ENCODE measurements at places on chromosomes 4 and X.

DNA sequence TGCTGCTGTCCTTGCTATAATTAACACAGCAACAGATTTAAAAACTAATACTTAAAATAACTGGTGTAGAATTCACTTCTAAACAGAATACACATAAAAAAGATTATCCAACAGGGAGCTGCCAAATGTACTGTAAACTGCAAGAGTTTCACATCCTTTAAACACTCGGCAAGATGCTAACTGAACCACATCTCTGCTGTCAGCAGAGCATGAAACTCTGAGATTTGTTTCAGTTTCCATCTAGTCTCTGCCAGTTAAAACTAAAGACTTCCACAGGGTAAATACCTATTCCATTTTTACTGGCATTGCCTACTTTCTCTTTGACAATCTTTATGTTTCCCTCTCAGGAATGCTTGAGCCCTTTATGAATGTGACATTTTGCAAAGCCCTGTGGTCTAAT lies 127.7 kb downstream of the SLC7A11 start:
- no peak for DNase-seq

- DNase-seq, result no peak
Measured at GRCh38 chrX:6667048-6667768, 132.3 kb upstream of the VCX3A start.

DNA sequence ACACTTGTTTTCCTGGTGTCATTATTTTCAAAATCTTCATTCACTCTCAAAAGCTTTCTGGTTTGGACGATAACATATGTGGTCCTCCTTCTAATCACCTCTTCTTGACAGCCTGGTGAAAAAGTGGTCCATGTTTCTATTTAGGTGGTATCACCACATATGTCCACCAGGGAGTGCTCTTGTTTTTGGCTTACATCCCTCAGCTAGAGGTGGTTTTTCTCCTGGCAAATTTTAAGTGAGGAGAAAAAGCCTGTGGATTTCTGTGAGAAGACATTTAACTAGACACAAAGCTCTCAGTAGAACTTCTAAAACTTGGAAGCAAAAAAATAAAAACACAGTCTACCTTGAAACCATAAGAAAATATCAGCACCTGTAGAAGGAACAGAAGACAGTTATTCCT lies 58.0 kb upstream of the FRMPD4 start:
- no peak for DNase-seq

DNA sequence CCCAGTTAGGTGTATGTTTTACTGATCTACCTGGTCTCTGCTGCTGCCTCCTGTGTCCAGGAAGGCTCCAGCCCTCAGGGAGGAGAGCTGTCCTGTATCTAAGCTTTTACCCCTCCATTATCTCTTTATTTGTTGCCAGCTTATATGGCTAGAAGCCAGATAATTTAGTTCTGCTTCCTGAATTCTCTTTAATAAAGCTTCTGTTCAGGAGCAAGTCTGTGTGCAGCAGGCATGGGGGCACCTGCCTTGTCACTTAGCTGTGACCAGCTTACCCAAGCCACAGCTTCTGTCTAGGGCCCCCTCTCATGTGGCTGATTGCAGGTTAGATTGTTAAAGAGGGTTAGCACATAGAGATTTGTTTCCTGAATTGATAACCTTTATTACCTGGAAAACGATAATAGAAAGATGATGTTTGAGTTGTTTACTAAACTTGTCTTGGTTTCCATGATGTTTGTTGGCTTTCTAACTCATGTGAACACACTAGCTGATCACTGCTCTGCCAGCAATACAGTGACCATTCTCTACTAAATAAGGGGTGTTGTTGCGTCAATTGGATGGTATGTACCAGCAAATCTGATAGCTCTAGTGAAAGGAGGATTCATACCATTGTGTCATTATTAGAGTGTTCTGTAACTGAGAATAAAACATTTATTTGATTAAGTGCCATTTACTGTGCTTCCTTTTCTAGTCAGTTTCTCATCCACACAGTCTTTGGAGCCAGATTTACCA lies 189.8 kb upstream of the ANK2 start:
- DNase-seq, result no peak

DNA sequence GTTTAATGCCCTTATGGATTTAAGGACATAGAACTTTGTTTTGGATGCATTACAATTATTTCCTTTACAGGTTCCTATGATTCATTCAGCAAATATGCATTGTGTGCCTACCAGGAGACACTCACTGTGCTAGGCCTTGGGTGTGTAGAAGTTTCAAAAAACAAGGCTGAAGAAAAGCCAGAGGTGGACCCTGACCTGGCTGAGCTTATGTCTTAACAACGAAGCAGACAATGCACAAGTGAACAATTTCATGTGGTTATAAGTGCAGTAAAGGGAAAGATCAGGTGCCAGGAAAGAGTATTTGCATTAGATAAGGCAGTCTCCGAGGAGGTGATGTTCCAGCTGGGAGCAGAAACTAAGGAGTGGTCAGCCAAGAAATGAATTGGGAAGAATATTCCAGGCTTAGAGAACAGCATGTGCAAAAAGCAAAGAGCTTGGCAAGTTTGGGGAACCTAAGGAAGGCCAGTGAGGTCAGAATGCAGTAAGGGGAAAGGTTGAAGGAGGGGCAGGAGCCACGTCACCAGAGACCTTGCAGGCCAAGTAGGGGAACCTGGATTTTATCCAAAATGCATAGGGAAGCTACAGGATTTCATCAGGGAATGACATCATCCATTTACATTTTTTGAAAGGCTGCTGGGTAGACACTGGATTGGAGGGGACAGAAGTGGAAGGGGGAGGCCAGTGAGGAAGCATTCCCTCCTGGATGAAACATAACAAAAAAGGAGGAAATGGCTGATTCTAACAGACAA lies 193.6 kb downstream of the SOWAHB start:
- no peak for DNase-seq

GRCh38 chr4:107856901-107857300 lies 32.2 kb downstream of the SGMS2 start:
- DNase-seq, result no peak

DNA sequence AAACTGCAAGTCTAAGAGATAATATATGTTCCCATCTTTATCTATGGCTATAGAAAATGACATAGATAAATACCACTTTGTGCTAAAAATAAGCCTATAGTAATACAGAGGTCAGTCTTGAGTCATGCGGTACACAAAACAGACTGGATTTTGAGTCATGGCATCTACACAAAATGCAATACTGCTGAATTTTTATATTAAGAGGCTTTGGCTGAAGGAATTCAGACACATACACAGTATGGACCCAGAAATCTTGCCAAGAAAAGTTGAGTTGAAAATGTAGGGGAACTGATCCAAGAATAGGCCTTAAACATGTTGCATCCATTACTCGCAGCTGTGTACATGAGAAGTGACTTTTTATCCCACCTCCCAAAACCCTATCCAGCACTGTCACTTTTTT lies 184.4 kb downstream of the TENM3 start:
- DNase-seq, result no peak

DNA sequence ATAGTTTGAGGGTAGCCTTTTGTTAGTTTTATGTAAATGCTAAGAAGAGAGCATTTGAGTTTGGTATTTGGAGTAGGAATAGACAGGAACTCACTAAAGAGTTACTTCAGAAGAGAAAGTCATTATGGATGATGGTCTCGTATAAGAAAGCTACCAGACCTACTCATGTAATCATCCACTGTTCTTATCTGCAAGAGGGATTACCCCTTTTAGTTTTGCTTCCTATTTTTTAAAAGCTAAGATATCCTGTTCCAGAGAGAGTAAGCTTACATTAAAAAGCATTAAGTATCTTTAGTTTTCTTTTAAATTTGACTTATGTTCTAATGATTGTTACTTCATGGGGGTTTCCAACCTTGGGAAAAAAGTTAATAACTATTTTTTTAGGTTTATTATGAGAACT lies 12.5 kb upstream of the ART3 start:
- DNase-seq, result no peak

DNA sequence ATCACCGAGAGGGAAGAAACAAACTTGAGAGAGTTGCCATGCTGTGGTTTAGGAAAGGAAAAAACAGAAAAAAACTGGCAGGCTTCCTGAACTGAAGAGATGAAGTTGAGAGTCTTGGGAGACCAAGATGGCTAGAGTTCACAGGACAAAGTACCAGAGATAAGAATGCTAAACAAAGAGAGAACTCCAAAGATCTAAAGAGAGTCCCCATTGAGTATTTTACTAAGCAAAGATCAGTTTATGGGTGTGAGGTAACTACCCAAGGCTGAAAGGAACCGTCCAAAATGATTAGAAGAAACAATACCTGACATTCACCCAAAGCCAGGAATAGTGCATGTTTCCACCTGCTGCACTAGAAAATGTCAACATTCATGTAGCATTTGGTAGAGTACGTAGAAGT lies 21.8 kb upstream of the COX7B2 start:
- no peak for DNase-seq

DNA sequence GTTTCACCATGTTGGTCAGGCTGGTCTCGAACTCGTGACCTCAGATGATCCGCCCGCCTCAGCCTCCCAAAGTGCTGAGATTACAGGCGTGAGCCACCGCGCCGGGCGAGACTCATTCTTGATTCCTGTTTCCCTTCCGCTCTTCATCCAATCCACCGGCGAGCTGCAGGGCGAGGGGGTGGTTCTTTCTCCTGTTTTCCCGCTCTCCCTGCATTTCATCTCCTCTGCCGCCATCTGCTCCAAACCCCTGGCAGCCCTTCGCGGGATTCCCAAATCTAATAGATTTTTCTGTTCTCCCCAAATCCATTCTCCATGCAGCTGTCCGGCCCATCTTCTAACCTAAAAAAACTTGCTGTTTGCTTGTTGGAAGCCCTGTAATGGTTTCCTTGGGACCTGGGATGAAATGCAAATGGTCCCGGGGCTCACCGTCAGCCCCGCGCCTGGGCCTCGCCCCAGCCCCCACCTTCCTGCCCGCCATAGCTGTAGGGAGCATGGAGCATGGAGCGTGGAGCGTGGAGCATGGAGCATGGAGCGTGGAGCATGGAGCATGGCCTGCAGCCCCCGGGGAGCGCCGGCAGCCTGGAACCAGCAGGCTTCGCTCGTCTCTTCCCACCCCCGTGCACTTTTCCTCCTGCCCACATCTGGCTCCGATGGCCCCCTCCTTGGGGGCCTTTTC lies 1.1 kb downstream of the ZFP42 start:
- DNase-seq, result no peak

GRCh38 chr4:2047781-2048581 lies 11.1 kb upstream of the NAT8L start:
- no peak for DNase-seq

- DNase-seq, result no peak
Measured at GRCh38 chr4:87092389-87093141, 127.9 kb downstream of the KLHL8 start.

- no peak for DNase-seq
Measured at GRCh38 chr4:158912806-158913205, 144.0 kb downstream of the FNIP2 start.
